Vein endothelial cell (primary cell): ENCODE measurements at places on chromosomes 6 and 20. TPM values are rescaled to one million over a fixed set of nuclear protein-coding genes. Genes with fewer than 3 reads are reported as not detected.

GSTA3 gene
- total RNA-seq = not detected in 2 replicates

RAMACL gene
- total RNA-seq = 4.9 and 6.2 TPM in 2 replicates

MRAP2 gene
- 3.6 and 3.8 TPM in 2 replicates for total RNA-seq

GUCA1A gene
- total RNA-seq = not detected in 2 replicates

TNFRSF6B gene
- total RNA-seq = 22.1 and 41.5 TPM in 2 replicates

CDC5L gene
- total RNA-seq = 22.2 and 26.5 TPM in 2 replicates

C20orf144 gene
- total RNA-seq = under 0.01 and 0.10 TPM in 2 replicates

TMEM244 gene
- total RNA-seq = not detected in 2 replicates

CRISP2 gene
- not detected in 2 replicates for total RNA-seq

PLN gene
- not detected in 2 replicates for total RNA-seq

CDH4 gene
- total RNA-seq = 0.10 and 1.6 TPM in 2 replicates

C6orf58 gene
- 0.38 and 0.65 TPM in 2 replicates for total RNA-seq

MAFB gene
- total RNA-seq = 5.9 and 12.1 TPM in 2 replicates

BPIFB2 gene
- total RNA-seq = not detected in 2 replicates

ADTRP gene
- 4.1 and 7.2 TPM in 2 replicates for total RNA-seq

PLG gene
- total RNA-seq = not detected in 2 replicates

PKHD1 gene
- not detected in 2 replicates for total RNA-seq

DACT2 gene
- total RNA-seq = not detected in 2 replicates

TCFL5 gene
- total RNA-seq = 10.1 and 11.4 TPM in 2 replicates

SAPCD1 gene
- 2.1 TPM in 1 of 2 replicates, not detected in the other for total RNA-seq

PROKR2 gene
- total RNA-seq = not detected in 2 replicates

MAD2L1BP gene
- 37.6 and 49.6 TPM in 2 replicates for total RNA-seq

FLRT3 gene
- total RNA-seq = 0.96 and 1.3 TPM in 2 replicates

STX11 gene
- total RNA-seq = 9.6 and 9.8 TPM in 2 replicates

BTN3A1 gene
- total RNA-seq = 5.4 and 7.5 TPM in 2 replicates

PPP1R3G gene
- 0.38 and 0.98 TPM in 2 replicates for total RNA-seq

ZNF451 gene
- total RNA-seq = 76.8 and 78.6 TPM in 2 replicates

CBLN4 gene
- total RNA-seq = not detected in 2 replicates

TAF8 gene
- 22.9 and 28.6 TPM in 2 replicates for total RNA-seq

EPB41L2 gene
- total RNA-seq = 54.0 and 56.2 TPM in 2 replicates

ID1 gene
- 251 and 348 TPM in 2 replicates for total RNA-seq

ERVFRD-1 gene
- not detected in 2 replicates for total RNA-seq

NOX3 gene
- not detected in 2 replicates for total RNA-seq
